Daoy (cell line): ENCODE measurements at places on chromosomes 12 and 14. TPM values are rescaled to one million over a fixed set of nuclear protein-coding genes. Genes with fewer than 3 reads are reported as not detected.

ESR2 gene
- total RNA-seq: 0.74 TPM in 1 of 2 replicates, not detected in the other

- no peak for DNase-seq
Measured at GRCh38 chr12:116186482-116187150, 90.9 kb downstream of the MED13L start.

DNA sequence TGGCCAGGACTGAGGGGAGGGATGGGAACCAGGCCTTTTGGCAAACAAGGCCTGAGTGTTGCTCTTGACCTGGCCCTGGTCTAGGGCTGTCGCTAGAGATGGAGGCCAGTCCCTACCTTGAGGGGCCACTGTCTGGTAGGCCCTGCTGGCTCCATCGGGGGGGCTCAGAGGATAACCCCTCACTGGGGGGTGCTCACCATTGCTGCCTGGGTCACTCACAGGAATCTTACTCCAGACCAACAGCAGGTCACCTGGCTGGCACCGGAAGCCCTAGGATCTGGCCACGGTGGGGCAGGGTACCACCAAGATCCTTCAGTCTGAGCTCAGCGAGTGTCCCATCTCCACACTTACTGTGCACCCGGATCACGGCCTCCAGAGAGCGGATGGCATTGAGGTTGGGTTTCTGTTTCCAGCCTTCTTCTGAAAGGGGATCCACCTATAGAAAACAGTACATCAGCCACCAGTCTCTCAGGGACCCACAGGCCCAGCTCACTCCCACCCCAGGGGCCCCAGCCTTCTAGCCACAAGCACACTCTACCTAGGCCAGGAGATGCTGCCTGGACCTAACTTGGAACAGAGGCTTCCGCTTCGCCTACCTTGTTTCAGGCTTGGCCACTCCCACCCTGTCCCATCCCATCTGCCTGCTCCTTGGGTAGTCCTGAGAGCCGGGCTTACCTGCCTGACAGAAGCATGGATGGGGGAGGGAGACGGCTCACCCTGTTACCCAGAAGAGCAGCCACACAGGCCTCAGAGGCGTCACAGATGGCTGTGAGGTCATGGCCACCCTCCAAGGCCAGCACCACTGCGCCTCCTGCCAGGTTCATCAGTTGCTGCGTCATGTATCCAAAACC is 12.2 kb downstream of the SLC48A1 start:
- DNase-seq: no peak

GRCh38 chr12:62861586-62861985 is 73.4 kb downstream of the PPM1H start:
- no peak for DNase-seq
